ENCODE measurements at places on chromosomes 5 and 9.
A peak's percentile ranks its signal among the peaks of the same experiment; 100 is the strongest.

DNA sequence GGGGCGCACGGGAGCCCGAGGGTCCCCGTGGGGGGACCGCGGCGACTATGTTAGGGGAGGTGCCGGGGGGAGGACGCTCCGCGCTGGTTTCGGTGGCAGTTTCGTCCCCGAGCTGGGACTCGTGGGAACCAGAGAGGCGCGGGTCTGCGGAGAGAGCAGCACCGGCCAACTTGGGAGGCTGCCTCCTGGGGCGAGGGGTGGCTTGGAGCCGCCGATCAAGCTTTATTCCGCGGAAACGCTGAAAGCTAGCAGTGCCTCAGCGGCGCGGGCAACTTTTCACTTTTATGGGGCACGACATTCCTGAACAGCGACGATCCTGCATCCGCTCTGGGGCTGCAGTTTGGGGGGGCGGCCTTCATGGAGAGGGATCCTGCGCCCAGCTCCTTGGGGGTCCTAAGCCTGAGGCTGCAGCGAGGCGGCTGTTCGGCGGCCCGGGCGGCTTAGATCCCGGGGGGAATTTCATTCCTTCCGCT lies 369 bp downstream of the OCLN start:
- peak; percentile 66 for DNase-seq

GRCh38 chr5:107532169-107532878 lies 138.4 kb downstream of the EFNA5 start:
- DNase-seq: peak; percentile 91

DNA sequence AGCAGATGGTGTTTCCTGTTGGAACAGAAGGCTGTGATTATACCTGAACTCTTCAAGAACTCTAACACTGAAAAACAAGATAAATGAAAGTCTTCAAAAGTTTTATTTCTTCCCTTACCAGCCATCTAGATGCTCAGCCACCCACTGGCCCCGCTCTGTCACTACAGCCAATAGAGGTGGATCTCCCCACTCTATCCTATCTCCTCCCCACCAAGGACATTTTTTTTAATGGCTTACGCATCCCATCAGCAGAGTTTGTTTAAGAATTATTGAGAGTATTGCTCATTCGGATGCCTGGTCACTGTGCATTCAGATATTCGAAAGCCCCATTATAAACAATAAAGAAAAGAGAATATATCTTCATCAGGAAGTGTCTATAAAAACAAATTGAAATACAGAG lies 159.4 kb downstream of the RASEF start:
- no peak for DNase-seq

DNA sequence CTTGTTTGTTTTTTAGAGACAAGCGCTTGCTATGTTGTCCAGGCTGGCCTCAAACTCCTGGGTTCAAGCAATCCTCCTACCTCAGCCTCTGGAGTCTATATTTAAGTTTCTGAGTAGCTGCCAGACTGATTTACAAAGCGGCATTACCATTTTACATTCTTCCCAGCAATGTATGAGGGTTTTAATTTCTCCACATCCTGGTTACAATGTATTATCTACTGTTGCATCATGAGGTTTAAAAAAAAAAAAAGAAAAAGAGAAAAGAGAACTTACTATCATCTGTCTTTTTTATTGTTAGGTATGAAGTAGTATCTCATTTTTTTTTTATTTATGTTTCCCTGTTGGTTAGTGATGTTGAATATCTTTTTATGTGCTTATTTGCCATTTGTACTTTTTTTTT lies 18.9 kb upstream of the CLINT1 start:
- DNase-seq: no peak

All from kidney (tissue), 22 donors.